ENCODE measurements at places on chromosomes 6 and 20. TPM values are rescaled to one million over a fixed set of nuclear protein-coding genes. Genes with fewer than 3 reads are reported as not detected.

- DNase-seq = no peak
Observed at GRCh38 chr6:12693122-12693521, 23.4 kb upstream of the PHACTR1 start.

- DNase-seq = no peak
Observed at GRCh38 chr20:57829805-57830514, 120.1 kb upstream of the PMEPA1 start.

GRCh38 chr6:22668307-22668706 is 98.9 kb downstream of the HDGFL1 start:
- DNase-seq = no peak

Gene EPPIN
- total RNA-seq = not detected

GRCh38 chr20:34089655-34090345 is 22.2 kb downstream of the EIF2S2 start:
- DNase-seq = no peak

DNA sequence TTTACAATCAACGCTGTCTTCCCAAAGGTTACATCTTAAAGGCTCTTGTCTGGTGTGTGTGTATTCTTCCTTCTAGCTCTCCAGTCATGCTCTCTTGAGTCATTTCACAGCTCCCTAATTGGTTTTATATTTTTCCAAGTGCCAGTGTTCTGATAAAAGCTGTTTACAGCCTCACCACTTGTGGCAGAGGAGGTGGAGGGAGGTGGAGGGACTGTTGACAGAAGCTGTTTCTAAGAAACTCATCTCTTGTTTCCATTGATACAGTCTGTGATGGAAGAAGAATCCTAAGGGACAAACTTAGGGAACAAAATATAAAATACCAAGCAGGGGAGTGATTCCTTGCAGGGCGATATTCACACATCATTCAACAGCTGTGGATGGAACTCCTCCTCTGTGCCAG is 64.0 kb downstream of the QRSL1 start:
- no peak for DNase-seq

GRCh38 chr6:88705601-88706000 is 257.8 kb downstream of the RNGTT start:
- no peak for DNase-seq

GRCh38 chr20:1777476-1777820 is 117.8 kb upstream of the SIRPA start:
- no peak for DNase-seq

Gene ADGRG6
- total RNA-seq = 6.8 TPM

- no peak for DNase-seq
Observed at GRCh38 chr6:163132050-163132750, 282.3 kb upstream of the QKI start.

DNA sequence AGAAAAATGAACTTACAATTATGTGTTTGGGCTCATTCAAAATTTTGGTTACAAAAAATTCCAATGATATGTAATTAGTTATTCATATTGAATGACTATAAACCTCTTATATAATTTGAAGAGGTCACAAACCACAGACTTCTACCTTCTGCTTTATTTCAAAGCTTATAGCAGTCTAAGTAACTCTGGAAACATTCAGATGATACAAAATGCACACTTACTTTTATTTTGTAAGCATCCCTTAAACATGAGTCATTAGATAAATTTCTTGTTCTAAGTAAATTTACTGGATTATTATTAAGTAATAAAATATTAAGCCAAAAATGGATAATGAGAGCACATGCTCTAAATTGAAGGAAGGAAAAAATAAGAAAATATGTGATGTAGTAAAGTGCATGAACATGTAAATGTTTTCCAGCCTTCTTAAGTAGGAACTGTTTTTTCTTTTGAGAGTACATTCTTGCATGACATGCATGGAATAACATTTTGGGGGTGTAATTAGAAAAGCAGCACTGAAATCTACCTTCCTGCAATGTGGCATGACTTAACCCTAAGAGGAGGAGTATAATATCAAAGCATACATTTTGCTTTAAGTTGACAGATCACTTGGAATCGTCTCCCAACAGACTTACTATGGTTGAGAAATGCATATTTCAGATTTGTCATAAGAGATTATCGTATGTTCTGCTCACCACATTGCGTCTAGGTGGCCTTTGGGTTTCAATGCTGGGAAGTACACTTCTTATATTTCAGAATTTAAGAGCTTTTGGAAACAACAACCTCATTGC is 372.7 kb upstream of the HSF2 start:
- no peak for DNase-seq

GRCh38 chr6:123533862-123534648 is 102.7 kb downstream of the TRDN start:
- no peak for DNase-seq

Gene ADGRF1
- not detected for total RNA-seq

- DNase-seq = no peak
Observed at GRCh38 chr6:121694801-121695251, 259.4 kb downstream of the GJA1 start.

- DNase-seq = no peak
Observed at GRCh38 chr20:6651561-6651960, 115.9 kb upstream of the BMP2 start.

DNA sequence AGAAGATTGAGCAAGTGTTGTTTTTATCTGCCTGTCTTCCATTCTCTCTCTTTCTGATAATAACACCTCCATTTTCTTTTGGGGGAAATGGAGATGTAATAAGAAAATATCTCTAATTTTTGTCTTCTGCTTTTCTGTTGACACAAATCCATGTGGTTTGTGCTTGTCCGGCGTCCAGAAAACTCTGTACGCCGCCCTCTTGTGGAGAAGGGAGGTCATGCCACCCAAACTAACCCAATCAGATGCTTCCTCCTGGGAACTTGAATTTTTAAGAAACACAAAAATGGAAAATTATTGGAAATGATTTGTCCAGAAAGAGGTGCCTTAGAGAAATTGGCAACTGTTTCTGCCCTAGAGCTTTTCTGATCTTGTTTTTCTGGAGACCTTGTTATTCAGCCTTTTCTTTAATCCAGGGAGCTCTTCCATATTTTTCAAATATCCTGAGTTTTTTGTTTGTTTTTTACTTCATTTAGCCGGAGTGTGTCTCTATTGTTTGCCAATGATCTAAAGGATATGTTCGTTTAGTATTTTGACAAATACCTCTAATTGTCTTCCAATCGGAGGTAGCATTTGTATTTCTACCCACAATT is 17.8 kb upstream of the FNDC1 start:
- DNase-seq = no peak

DNA sequence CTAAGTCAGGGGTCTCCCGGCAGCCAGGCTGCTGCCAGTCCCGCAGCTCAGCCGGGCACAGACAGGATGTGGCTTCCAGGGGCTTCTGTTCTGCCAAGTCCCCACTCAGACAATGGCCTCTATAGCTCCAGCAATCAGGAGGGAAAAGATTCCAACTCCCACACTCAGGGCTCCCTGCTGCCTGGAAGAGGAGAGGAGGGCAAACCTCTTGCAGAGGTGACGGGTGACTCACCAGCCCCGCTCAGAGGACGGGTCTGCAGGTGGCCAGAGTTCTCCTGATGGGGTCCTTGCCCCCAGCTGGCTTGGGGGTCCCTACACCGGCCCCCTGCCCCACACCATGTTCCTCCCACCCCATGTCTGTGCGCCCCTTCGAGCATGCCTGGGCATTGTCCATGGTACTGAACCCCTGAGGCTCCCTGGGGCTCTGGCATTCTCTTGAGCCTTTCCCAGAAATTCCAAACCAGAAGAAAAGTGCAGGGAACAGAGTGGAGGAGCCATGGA is 32.6 kb downstream of the NTSR1 start:
- no peak for DNase-seq

GRCh38 chr20:3996399-3996798 is 19.0 kb downstream of the RNF24 start:
- DNase-seq = no peak

DNA sequence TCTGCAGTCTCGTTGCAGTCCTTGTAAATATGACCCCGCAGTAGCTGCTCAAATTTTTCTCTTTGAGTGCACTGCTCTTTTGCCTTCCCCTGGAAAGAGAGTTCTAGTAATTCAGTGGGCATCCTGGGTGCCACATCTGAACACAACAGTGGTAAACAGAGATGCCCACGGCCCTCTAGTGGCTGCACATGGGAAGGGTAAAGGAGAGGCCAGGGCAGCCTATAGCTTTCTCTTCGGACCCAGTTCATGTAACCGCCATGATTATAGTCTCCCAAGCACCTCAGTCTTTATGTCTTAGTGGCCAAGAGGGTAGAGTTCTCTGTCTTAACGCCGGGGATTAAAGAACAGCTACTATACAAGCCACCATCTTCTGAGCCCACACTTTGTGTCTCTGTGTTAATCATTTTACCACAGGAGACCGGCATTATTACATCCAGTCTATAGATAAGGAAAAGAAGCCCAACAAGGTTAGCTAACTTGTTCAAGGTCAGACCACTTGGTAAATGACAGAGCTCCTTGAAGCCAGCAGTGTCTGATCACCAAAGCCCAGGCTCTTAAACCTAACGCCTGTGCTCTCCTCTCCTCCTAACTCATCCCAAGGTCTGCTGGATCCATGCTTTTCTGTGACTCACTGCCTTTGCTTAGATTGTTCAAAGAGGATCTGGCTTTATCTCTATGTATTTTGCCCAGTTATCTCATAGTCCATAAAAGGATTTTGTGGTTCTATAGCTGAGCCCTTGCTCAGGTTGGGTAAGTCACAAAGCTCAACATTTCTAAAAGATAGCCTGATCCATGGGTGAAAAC is 81.8 kb downstream of the ISM1 start:
- no peak for DNase-seq

GRCh38 chr20:35002426-35003210 is 47.0 kb downstream of the MYH7B start:
- DNase-seq = no peak

GRCh38 chr6:17519120-17519519 is 81.0 kb upstream of the FAM8A1 start:
- no peak for DNase-seq

- no peak for DNase-seq
Observed at GRCh38 chr6:89662659-89663223, 24.2 kb upstream of the LYRM2 start.

Gene LGSN
- not detected for total RNA-seq

DNA sequence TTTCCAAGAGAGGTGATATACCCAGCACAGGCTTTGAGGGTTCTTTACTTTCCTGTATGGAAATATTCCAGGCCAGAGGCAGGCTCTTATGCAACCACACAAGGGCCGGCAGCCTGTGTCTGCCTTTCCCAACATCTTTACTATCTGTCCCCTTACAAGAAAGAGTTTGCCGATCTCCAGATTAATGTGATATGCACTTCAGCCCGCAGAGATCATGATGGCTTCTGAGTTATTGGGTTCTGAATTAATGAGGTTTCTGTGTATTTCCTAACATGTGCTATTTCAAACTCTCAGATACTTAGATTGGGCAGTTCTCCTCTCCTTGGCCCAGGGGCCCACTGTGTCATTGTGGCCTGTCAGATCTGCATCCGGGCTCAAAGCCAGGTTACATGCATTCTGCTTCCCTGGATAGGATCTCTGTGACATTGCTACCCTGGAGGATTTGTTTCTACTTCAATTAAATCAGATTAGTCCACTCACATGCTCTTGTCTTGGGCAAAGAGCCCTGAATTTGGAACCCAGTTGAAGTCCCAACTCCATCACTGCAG is 56.6 kb downstream of the TGM2 start:
- no peak for DNase-seq

Gene SLC22A16
- total RNA-seq = 3.8 TPM

DNA sequence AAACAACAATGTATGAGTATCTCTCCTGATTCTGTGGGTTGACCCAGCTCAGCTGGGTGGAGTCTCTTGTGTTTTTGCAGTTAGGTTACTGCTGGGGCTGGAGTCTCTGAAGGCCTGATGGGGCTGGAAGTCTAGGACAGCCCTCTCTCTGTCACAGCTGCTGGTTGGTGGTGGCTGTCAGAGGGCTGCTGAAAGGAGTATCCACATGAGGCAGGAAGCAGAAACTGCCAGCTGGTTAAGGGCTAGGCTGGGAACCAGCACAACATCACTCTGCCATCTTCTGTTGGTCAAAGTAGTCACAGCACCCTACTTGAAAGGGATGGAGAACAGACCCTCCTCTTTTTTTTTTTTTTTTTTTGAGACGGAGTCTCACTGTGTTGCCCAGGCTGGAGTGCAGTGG is 10.0 kb upstream of the PACSIN1 start:
- no peak for DNase-seq

Gene SLC24A3
- 31.4 TPM for total RNA-seq

- DNase-seq = no peak
Observed at GRCh38 chr6:124869416-124869815, 92.8 kb upstream of the RNF217 start.

DNA sequence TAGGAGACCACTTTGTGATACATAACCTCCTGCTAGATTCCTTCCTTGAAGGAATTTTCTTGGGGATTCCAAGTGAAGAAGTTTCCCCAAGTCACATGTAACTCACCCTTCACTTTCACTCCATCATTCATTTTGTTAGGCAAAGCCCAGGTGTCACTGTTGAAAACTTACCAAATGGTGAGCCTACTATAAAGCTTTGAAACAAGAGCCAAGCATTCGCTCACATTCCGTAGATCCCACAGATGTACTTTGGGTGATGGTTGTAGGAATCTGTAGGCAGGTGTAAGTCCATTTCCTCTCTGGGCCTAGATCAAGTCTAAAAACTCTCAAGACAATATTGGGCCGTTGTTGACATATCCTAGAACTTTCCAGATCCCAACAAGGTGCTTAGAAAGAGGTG is 74.1 kb downstream of the PRDM1 start:
- no peak for DNase-seq

Gene FAM83C
- not detected for total RNA-seq

DNA sequence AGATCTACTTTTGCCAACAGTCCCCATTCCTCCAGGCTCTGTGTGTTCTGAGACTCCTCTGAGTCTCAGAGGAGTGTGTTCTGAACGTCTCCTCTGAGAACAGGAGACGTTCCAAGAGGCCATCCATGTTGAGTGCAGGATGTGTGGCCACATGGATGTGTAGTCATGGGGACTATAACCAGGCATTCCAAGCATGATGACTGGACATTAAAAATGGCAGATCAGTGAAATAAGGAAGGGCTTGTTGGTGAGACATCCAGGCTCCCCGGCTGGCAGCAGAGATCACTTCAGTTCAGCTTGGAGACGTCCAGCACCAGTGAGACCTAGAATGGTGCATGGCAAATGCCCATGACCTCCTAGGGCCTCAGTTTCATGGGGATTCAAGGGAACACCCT is 34.3 kb upstream of the POU5F1 start:
- DNase-seq = no peak

GRCh38 chr20:33653218-33653899 is 8.8 kb upstream of the C20orf144 start:
- no peak for DNase-seq

DNA sequence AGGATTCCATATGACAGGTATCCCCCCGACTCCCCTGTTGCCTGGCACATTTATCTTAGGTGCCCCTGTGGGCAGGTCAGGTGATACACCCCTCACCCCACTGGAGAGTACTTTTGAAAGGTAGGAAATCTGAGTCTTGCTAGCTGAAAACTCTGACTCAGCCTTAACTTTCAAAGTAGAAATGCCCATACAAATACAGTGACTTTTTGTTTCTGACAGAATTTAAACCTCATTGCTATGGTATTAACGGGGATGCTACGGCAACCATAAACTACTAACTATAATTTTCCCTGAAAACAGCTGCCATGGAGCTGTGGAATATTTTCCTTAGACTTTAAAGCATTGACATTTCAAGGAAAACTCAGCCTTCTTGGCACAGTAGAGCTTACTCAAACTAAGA is 536.0 kb downstream of the RFPL4B start:
- no peak for DNase-seq
